Occipital lobe (tissue), 3 donors: ENCODE measurements at places on chromosomes 2 and 18.

DNA sequence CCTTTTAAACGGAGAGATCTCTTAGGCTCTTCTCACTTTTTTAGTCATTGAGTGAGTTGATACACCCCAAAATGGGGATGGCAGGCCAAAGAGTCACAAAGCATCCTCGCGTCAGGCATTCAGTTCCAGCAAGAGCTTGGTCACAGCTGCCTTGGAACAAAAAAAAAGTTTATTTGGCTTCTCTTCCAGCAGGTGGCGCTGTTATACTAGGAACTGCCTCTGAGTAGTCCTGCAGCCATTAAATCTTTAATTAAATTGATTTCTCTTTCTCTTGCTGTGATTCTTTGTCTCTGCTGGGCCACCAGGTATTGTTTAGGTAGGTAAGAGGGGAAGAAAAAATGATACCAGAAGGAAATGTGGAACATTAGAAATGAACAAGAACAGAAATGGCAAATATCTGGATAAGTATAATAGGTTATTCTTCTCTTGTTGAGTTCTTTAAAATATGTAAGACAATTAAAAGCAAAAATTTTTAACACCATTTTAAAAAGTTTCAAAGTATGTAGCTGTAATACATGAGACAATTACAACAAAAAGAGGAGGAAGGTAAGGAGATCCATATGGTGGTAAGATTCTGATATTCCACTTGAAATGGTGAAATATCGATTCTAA lies 175.1 kb downstream of the GALNT1 start:
- DNase-seq: peak; percentile 10

- no peak for DNase-seq
Measured at GRCh38 chr2:218363736-218364135, 7.1 kb downstream of the CATIP start.

DNA sequence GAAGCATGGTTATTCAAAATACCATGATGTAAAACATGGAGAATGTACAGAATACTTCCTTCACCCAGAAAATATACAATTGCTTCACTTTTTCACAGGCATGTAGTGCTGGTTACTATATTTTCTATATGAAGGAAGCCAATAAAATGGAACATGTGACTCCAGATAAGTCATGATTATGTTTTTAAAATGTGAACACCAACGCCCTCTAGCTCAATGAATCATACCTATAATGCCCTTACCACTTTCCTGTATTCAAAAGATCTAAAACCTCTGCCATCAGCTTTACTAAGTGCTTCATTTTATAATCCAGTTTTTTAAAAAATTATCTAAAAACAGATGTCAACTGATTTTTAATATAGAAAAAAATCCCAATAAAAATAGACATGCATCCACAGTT lies 59.9 kb downstream of the SMAD2 start:
- no peak for DNase-seq

DNA sequence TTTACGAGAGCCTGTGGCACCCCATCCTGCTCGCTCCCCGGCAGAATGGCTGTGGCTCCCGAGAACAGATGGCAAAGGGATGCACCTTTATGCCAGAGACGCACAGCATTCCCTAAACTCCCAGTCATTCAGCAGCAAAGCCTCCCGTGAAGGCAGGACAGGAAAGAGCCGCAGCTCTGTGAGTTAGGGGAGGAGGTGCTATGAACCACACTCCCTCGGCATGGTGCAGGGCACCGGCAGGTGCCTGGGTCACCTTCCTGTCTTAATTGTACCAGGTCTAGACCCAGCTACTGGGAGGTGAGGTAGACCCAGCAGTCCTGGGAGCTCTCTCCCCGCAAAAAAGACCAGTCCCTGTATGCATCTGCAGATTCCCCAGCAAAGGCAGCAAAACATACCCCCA lies 149.8 kb downstream of the TWIST2 start:
- no peak for DNase-seq

- no peak for DNase-seq
Measured at GRCh38 chr2:205612636-205613035, 69.7 kb upstream of the NRP2 start.
